ENCODE measurements at places on chromosomes 12 and 14.

DNA sequence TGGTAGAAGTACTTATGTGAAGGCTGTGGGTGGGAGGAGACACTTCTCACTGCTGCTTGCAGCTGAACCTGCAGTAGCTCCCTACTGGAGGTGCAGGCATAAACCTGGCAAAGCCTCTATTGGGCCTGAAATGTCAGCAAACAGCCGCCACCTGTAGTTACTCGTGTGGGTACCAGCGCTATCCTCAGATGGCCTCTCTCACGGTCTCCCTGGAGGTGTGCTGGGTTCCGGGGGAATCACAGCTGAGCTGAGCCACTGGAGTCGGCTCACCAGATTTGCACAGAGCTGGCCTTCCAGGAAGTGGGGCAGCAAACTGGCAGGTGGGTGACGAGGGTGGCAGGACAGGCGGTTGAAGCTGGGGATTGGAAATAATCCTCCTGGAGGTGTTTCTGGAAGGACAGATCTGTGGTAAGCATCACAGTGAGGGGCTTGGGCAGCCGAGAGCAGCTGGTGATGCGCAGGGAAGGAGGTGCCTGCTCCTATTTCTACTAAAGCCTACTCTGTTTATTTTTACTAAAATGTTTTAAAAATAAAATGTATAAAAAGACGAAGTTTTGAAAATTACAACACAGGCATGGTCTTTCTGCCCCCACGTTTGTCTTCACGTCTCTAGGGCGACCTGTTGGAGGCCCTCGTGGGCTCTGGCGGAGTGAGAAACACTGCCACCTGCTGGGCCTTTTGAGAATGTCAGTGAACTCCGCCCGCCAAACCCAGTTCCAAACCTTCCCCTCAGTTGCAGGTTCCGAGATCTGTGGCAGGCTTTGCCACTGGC, 67.8 kb upstream of the PLEKHG3 start:
- peak; percentile 47 for DNase-seq

DNA sequence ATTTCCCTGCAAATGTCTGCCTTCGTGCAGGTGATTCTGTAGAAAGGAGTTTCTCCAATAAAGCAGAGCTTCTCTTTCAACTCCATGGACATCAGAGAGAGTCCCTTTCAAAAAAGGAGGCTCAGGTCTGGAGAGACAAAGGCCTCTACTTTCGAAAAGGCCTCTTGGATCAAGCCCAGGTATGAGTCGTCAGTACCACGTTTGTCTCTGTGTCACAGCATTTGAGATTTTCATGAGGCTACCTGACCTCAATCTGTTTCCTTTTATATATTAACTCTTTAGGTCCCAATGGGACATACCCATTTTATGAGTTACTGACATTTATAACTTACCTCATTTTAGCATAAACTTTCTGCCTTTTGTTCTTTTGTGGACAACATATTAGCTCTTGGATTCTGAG, 290.8 kb downstream of the RPAP3 start:
- no peak for DNase-seq

GRCh38 chr14:23562822-23563472, 4.6 kb downstream of the AP1G2 start:
- no peak for DNase-seq

DNA sequence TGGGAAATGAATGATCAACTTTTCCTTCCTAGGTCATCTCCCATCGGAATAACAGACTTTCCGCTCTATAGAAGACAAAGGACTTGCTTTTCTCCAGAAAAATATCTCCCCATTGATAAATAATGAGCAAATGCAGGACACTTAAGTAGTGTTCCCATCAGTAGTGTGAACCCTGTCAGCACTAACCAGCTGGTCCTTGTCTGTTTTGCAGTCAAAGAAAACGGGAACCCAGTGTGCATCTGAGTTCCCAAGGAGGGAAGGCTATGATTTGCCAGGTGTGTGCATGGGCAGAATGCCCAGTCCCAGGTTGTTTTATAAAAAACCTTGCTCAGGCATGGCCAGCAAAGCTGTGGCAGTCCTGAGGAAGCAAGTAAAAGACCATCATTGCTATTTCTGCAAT, 256.5 kb upstream of the HMGA2 start:
- DNase-seq = no peak

DNA sequence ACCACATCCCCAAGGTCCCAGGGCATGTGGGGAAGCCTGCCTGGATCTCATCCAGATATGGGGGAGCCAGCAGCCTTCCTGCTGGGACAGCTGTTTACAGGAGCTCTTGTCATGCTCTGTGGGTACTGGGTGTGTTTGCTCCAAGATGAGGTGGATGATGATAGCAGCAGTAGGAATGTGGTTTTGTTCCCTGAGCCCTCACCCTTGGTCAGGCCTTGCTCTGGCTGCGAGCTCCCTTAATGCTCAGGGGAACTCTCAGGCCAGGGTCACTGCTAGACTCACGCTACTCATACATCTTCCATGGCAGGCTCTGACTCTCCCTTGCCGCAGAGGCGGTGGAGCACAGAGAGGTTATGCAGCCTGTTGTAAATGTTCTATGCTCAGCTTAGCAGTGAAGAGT, 990.3 kb downstream of the AACS start:
- DNase-seq = no peak

Measured in NCI-H2081 treated with DMSO at 0.1 percent for 48 hours (cell line).